ENCODE measurements at places on chromosomes 13 and 19.

DNA sequence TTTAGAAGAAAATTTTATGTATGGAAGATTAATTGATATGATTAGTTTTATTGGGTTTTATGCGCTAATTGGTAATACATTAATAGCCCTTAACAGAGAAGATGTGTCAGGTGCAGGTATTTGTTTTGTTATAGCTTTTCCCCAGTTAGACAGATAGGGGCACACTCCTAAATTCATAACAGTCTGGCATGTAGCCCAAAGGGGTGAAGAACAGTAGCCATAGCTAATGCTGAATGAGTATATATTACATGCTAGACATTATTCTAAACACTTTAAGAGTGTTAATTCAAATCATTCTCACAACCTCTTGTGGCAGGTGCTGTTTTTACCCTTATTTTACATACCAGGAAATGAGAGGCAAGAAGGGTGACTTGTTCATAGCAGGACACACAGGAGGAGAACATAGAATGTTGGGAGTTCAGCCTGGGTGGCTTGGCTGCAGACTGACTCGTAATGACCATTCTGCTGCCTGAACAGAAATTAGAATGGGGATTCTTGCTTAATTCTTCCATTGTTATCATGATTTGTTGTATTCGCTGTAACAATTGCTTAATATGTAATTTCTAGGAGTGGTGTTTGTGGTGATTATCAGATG is 20.1 kb downstream of the PCCA start:
- DNase-seq: no peak

GRCh38 chr13:38013676-38014075 is 144.1 kb upstream of the TRPC4 start:
- DNase-seq: no peak

DNA sequence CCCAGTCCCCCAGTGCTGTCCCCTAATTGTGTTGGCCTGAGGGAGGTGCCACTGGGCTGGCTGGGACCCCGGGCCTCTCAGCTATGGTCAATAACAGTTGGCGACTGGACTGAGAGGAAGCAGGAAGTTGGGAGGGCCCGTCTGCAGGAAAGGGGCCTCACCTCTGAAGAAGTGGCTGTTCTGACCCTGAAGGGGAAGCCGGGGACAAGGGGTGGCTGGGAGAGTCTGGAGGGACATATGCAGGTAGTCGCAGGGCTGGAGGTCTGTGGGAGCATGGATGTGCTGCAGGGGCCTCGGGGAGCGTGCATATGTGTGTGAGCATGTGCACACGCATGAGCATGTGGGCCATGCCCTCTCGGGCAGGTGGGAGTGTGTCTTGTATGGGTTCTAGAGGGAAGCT is 5.9 kb downstream of the PKN1 start:
- no peak for DNase-seq

- no peak for DNase-seq
Measured at GRCh38 chr13:38180670-38181069, 169.0 kb upstream of the UFM1 start.

DNA sequence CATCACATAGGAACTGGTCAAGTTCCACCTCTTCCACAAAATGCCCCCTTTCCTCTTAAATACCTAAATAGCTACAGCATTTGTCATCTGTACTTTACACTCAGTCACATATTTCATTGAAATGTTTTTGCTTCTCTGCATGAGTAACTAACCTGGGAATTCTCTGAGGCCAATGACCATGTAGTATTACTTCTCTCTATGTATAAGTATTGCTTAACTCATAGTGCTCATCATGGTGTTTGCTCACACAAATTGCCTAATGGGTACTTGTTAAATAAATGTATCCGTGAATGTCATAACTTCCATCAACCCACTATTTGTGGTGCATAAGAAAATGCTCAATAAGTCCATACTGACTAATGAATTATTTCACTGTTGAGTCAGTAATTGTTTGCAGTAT is 115.5 kb downstream of the FGF14 start:
- DNase-seq: no peak

DNA sequence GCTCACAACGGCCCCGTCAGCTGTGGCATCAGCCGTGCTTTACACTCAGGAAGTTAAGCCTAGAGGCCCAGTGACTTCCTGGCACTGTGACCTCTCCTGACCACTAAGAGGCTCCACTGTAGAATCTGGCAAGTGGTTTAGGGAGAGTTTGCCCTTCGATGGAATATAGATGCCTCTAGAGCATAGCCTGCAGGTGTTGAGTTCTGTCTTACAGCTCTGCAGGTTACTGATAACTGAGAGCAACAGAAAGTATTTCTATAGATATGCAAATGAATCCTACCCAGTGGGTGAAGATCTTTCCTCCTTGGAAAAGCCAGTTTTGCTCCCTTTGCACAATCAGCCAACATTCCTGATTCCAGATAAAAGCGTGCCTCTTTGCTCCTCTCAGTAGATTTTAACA is 35.8 kb downstream of the ATP12A start:
- no peak for DNase-seq

- DNase-seq: no peak
Measured at GRCh38 chr13:50686551-50686950, 156.9 kb downstream of the DLEU7 start.

- DNase-seq: no peak
Measured at GRCh38 chr19:43132696-43133095, 50.2 kb upstream of the PSG2 start.

- no peak for DNase-seq
Measured at GRCh38 chr19:34276614-34277013, 22.3 kb downstream of the GARRE1 start.

DNA sequence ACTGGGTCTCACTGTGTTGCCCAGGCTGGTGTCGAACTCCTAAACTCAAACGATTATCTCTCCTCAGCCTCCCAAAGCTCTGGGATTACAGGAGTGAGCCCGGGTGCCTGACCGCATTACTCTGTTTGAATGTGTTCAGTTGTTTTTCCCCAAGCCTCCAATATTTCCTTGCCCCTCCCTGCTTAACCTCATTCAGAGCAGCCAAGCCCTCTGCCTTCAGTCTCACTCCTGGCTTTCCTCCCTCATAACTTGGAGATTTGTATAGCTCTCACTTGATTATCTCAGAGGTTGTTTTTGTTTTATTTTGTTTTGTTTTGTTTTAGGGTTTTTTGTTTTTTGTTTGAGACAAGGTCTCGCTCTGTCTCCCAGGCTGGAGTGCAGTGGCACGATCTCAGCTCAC is 11.4 kb downstream of the EPHX3 start:
- DNase-seq: no peak

DNA sequence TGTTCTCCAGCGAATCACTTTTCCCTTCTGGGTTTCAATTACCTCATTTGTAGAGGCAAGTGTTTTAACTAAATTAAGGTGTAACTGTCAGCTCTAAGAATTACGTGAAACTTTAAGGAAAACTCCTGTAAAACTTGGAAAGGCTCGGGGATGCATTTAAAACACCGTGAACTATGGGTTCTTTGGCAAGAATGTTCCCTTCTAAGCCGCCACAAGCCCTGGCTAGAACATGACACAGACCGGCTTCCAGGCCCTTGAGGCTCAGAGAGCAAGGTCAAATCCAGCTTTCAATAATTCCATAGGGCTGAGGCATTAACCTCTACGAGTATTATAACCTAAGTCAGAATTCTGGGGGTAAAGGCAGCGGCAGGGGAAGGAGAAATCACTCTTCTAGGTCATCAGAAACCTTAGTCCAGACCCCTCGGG is 685 bp downstream of the VWA8 start:
- DNase-seq: no peak
